ENCODE measurements at places on chromosomes 4 and X.

- no peak for DNase-seq
Measured at GRCh38 chr4:93327346-93327745, 501.2 kb upstream of the ATOH1 start.

DNA sequence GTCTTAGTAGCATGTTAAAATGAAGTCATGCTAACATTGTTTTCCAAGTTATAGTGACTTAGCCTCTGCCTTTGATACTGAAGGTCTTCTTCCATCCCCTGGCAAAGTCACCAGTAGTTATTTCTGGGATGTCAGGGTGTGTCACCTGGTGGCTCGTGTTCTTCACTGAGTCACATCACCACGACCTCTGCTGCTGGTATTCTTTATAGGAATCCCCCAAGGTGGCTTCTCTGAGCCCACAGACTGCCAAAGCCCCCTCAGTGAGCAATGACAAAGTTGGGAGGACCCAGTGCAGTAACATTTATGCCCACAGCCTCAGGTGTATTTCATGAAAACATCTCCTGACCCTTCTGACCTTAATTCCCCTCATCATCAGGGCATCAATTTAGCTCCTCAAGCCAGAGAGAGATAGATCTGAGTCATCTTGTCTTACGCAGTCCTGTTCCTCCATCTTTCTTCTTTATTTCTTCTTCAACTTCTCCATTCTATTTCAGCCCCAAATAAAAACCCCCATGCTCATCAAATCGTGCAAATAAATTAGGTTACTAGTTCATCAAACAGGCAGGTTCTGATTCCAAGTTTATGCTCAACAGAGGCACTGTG is 29.3 kb upstream of the GPRIN3 start:
- DNase-seq: peak; percentile 42

- DNase-seq: no peak
Measured at GRCh38 chr4:158193171-158193749, 17.0 kb upstream of the TMEM144 start.

DNA sequence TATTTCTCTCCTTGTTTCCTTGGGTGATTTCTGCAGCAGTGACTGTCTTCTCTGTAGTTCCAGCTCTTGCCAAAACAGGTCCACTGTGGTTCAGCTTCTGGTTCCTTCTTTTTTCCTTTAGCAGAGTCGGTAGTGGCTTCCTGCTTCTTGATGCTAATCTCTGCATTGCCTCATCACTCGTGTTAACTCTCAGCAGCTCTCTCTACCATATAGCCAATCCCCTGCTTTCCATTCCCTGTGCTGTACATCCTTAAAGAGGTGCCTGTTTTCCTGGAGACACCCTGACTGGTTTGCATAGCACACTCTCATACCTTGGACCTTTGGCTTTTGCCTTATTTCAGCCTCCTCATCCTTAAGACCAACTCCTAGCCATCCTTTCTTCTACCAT is 191.2 kb upstream of the LNX1 start:
- DNase-seq: no peak

DNA sequence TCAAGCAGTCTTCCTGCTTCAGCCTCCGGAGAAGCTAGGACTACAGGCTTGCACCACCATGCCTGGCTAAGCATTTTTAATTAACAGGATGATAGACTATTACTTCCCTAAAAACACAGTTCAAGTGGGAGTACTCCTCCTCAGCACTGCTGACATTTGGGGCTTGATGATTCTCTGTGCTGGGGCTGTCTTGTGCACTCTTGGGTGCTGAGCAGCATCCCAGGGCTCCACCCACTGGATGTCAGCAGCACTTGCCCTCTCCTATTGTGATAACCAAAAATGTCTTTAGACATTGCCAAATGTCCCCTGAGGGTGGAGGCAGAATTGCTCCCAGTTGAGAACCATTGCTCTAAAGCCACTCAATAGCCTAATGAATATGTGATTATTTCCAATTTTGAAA is 60.4 kb downstream of the CLCN4 start:
- no peak for DNase-seq

GRCh38 chr4:24889991-24890390 is 22.9 kb downstream of the CCDC149 start:
- no peak for DNase-seq

DNA sequence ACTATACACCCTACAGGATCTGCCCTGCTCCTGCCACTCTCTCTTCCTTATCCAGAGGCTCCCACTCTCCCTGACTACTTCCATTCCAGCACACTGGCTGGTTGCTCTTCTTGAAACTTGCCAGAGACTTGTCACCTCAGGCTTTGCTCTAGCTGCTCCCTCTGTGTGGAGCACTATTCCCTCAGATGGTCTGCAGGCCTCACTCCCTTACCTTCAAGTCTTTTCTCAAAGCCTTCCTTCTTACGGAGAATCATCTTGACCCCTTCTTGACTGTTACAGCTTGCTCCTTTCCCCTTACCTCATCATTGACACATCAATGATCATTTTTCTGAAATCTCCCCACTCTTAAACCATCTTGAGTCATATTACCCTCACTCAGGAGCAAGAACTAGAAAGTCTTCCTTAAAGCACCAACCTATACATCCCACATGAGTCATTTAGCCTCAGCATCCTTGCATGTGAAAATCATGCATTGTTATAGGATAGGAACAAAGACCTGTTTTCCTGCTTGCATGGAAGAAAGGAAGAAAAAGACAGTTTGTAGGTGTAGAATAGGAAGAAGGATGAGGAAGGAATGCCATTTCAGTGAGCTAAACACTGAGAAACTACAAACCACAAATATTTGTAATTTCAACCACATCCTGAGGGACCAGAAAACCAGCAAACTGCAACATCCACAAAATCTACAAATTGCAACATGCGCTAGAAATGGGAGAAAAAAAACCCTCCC is 55.7 kb downstream of the ANTXR2 start:
- DNase-seq: no peak

DNA sequence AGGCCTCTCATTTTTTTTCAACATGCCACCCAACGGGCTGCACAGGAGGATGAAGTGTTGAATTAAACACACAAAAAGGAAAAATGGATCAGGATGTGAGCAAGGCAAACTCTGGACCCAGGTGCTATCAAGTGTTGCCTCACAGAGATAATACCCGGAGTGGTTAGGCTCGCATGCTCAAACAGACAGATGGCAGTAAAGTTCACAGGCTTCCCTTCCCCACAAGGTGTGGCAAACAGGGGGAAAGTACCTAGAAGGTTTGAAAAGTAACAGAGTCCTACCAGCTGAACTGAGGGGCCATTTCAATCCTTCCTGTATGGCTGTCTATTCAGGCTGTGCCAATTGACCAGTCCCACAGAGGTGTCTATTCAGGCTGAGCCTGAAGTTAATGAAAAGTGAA is 123.9 kb upstream of the GC start:
- DNase-seq: no peak

DNA sequence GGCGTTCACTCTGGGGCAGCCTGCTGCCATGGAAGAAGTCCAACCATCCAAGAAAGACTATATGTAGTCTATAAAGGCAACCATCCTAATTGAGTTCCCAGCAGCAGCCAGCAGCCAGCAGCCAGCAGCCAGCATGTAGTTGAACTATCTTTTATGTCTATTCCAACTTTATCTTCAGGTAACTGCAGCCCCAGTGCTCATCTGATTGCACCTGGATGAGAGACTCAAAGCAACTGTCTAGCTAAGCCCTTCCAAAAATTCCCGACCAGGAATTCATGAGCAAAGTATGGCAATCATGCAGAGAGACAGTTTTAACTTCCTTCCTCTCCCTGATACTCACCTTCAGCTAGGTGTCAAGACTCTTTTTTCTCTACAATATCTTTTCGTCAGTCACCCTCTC is 216.8 kb downstream of the ANTXR2 start:
- DNase-seq: no peak

DNA sequence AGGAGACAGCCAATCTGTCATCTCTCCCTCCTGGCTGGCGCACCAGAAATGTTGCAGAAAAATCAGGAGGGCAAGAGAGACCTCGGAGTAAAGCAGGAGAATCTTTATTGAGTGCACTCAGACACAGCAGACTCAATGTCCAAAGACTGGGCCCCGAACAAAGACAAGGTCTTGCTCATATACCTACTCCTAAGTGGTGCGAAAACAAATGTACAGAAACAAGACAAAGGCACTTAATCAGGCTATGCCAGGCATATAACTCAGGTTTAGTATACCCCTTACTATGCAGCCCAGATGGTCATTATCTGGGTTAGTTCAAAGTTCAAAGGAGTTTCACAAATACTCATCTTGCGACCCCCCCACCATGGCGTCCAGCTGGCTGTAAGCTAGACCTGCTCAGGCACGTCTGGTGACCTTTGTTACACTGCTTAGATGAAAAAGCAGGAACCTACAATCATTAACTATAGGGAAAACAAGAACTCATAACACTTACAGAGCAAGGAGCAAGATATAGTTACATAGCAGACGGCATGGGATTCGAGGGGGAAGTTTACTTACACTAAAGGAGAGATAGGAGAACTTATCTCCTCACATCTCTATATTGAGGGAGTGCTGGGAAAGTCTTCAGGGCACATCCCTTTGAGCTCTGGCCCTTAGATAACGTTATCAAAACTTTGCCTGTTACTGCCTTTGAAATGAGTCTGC is 27.5 kb downstream of the SULT1E1 start:
- DNase-seq: no peak

DNA sequence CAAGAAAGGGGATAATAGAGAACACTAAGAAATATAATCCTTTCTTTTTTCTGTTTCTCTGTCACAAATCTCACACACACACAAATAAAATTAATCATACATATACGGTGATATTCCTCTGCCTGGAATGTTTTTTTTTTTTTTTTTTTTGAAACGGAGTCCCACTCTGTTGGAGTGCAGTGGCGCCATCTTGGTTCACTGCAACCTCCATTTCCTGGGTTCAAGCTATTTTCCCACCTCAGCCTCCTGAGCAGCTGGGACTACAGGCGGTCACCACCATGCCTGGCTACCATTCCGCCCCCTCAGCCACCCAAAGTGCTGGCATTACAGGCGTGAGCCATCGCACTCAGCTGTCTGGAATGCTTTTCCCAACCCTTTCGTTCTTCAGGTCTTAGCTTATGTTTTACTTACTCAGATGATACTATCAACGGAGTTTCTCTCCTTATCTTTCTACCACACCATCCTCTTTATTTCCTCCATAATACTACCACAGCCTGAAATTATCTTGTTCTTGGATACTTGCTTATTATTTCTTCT is 69.3 kb downstream of the ANKRD17 start:
- DNase-seq: no peak

- DNase-seq: no peak
Measured at GRCh38 chr4:171793723-171794122, 19.5 kb upstream of the GALNTL6 start.

DNA sequence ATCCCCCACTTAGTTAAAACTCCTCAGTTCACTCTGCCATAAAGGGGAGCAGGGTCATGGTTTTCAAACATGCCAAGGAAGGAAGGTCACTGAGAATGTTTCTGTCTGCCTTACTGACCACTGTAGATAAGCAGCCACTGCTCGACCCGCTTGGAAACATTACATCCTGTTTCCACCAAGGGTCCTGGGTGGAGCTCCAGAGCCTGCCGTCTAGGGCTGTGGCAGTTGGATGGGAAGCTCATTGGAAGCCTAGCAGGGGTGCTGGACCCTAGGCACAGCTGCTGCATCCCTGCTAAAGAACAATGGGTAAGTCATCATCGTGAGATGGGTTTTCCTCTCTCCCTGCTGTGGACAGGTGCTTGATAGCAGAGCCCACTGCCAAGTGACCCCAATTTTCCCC is 76.0 kb upstream of the SRD5A3 start:
- no peak for DNase-seq

DNA sequence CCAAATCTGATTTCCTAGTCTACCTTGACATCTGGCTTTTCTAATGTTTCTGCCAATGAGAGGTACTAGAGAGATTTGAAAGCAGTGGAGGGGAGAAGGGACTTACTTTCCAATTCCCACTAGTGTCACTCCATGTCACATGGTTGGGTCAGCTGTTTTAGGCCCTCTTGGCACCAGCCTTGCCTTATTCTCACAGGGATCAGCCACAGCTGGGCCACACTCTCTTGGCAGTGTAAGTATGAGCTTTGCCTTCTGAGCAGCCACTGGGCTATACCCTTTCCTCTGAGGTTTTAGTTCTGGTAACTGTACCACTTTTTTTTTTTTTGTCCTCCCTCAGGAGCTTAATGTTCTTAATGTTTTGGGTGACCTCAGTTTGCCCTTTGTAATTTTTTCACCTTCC is 10.2 kb upstream of the ADH1C start:
- no peak for DNase-seq

DNA sequence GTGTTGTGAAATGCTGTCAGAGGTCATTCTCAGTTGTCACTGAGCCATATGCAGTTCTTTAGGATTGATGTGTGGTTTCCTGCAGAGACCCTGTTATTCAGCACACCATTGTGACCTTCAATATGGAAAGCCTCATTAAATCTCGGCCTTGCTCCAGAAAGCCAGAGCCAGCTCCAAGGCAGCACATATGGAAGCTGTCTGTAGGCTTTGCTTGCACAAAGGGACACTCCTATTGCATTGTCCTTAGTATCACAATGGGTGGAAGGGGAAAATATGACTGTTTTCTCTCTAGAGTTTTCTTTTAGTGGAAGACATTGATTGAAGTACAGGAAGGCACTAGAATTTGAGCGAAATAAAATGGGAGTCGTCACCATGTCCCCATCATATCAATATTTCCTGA is 179.0 kb downstream of the CEP135 start:
- DNase-seq: no peak

DNA sequence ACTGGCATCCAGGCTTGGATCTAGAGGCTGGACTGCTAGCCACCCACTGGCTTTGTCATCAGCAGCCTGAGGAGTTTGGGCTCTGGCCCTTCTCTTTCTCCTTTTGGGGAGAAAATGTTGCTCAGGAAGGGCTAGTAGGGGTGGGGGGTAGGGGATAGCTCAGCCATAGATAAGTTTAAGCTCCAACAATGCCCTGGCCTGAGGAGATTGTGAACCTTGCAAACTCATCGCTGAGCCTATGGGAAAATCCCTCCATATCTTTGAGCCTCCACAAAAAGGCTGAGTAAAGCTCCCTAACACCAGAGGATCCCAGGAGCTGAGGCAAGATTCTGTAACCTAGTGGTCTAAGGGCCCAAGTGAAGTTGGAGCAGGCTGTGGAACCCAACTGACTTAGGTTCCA is 8.8 kb downstream of the OTUD5 start:
- DNase-seq: no peak

GRCh38 chr4:183287309-183287659 is 32.8 kb downstream of the CLDN22 start:
- no peak for DNase-seq

DNA sequence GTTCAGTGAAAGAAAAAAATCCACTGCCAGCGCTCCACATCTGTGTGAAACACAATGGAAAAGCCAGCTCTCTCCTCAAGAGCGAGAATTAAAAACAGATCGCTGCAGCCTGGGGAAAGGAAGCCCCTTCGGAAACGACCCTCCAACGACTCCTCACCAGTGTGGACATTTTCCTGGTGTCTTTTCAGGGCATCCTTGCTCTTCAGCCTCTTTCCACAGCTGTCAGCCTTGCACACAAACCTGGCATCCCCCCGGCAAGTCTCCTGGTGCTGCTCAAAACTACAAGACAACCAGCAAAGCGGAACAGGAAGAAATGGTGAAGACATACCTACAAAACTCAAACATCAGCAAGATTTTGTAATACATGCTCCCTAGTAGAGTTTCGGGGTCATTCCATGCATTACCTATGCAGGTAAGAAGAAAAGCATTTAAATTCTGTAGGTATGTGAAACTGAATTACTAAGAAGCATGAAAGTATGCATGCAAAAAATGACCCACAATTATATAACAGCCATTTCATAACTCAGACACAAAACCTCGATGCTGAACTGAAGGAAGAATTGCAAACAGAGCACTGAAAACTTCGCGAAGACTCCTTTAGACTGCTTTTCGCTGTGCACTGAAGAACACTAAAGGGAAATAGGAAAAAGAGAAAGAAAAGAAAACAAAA is 106.1 kb downstream of the PRDM5 start:
- DNase-seq: no peak

All from CD4-positive, alpha-beta T cell treated with Interleukin-6 for 4 hours (primary cell).